ENCODE measurements at places on chromosomes 5 and 9.
A peak's percentile ranks its signal among the peaks of the same experiment; 100 is the strongest.

DNA sequence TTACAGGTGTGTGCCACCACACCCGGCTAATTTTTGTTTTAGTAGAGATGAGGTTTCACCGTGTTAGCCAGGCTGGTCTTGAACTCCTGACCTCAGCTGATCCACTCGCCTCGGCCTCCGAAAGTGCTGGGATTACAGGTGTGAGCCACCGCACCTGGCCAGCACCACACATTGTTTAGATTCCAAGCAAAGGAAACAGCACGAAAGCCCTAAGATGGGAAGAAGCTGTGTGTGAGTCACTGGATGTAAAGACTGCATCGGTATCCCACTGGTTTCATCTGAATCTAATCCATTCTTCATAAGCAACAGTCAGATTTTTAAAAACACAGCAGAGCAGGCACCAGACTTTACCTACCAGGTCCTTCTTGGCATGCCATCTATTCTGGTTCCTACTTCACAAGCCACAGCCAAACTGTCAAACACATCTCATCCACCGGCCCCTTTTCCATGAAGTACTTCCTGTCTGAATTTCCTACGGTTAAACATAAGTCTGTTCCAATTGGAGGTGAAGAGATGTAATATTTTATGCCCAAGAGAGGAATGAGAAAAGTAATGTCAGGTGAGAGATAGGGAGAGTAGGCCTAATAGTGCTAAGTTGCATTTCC lies 17.4 kb downstream of the UBTD2 start:
- no peak for DNase-seq

GRCh38 chr5:68817632-68818031 lies 276.2 kb upstream of the SLC30A5 start:
- no peak for DNase-seq

- no peak for DNase-seq
Observed at GRCh38 chr9:134664446-134664845, 22.8 kb downstream of the COL5A1 start.

GRCh38 chr9:131875828-131876485 lies 136.1 kb upstream of the RAPGEF1 start:
- DNase-seq = no peak

DNA sequence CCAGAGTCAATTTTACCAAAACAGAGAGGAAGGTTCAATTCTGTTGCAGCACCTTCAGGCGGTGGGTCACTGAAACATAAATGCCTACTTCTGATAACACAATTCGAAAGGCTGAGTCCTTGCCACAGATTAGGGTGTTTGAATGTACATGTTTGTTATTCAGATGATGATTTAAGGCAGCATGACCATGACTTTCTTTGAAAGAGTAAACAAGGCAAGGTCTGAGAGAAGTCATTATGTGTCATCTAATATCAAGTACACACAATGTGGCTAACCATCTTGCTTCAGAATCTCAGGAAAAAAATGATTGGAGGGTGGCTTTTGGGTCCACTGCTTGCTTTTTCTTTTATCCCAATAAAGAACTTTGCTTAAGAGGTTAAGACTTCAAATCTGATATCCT lies 457.5 kb downstream of the TAF11L14 start:
- no peak for DNase-seq

- DNase-seq = no peak
Observed at GRCh38 chr5:143435210-143435657, 31.7 kb upstream of the NR3C1 start.

DNA sequence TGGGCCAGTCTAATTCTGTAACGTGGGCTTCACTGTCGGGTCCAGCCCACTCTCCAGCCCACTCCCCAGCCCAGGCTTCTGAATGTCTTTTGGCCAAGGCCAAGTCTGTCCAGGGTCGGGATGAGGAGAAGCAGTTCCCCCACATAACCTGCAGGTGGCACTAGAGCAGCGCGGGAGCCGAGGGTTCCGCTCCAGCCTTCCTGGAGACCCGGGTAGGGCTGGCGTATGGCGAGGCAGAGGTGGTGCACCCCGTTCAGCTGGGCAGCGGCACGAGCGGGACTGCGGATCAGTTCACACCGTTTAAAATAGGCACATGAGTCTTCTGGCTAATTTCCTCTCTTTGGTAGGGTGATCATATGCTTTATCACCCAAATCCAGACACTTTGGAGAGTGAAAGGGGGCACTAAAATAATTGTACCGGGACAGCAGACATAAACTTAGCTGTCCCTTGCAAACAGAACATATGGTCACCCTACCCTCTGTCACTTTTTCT lies 185.9 kb downstream of the MSX2 start:
- peak; percentile 89 for DNase-seq

DNA sequence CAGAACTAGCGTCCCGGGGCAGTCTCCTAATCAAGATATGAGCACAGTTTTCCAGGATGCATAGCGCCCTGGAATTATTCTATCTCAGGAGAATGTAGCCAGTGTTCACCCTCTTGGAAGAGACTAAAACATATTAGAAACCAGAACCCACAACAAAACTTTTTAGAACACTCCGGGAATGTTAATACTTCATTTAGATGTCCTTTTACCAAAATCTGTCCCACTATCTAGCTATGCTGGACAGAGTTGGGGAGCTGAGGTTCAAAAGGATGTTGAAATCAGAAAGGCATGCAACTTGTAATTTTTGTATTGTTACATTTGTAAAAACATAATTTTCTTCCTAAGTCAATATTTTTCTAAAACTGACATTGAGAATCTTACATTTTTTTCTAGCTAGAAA lies 386.5 kb upstream of the RFX3 start:
- no peak for DNase-seq

GRCh38 chr9:37967761-37968080 lies 63.8 kb upstream of the SLC25A51 start:
- DNase-seq = no peak

- no peak for DNase-seq
Observed at GRCh38 chr5:58231041-58231440, 228.8 kb downstream of the PLK2 start.

GRCh38 chr5:74282490-74282889 lies 358.0 kb downstream of the ENC1 start:
- no peak for DNase-seq

GRCh38 chr5:170642776-170643436 lies 139.1 kb downstream of the KCNIP1 start:
- DNase-seq = no peak

GRCh38 chr5:41374631-41375030 lies 135.8 kb downstream of the PLCXD3 start:
- no peak for DNase-seq

GRCh38 chr5:4212071-4212739 lies 616.6 kb downstream of the IRX1 start:
- DNase-seq = no peak

DNA sequence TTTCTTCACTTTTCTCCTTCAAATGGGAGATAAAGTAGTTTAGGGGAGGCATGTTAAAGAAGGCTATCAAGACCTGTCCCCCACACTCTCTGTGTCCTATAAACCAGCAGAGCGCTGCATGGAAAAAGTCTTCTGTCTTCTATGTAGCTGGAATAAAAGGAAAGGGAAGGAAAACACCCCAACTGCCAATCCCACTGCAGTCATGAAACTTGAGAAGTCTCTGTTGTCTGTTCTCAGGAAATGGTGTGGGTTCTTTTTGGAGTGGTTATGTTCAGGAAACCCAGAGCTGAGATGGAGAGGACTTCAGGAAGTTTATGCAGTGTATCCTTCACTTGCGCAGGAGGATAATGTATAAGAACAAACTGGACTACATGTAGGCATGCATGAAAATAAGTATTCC lies 274.3 kb downstream of the GAS1 start:
- DNase-seq = peak; percentile 48

GRCh38 chr9:68522131-68522530 lies 18.6 kb downstream of the TMEM252 start:
- no peak for DNase-seq

DNA sequence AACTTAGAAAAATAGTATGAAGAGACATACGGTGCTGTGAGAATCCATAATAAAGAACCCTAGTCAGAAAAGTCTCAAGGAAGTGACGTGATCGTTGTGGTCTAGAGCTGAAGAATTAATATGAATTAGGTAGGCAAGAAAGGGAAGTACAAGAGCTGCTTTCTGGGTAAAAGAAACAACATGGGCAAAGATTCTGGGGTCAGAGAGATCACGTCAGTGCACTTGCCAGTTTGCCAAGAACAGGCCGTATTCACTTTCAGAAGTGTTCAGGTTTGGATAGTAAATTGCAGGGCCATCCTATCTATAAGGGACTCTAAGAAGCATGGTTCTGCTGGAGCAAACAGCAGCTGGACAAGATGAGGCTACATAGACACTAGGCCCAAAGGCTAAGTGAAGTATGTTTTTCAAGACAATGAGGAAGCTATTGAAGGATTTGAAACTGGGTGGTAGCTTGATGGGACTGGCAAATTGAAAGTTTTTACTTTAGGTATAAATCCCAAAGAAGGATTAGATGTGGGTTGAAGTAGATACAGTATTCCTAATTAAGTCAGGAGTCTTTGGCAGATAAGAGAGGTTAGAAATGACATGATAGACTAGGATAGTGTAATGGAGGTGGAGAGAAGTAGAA lies 4.8 kb upstream of the CHD1 start:
- no peak for DNase-seq

DNA sequence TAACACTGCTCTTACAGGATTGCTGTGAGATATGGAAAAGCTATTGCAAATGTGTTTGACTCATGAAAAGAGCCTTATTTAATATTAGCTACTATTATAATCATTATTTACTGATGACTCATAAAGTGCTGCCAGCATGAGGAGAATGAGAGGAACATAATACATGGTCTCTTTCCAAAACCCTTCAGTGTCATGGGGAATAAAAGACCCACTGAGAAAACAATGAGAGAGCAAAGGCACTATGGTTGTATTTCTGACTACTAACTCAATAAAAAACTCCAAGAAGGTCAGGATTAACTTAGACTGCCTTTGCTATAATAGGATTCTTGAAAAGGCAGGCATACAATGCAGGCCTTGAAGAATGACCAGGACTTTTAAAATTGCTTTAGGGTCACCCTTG lies 633.5 kb downstream of the DTWD2 start:
- no peak for DNase-seq

DNA sequence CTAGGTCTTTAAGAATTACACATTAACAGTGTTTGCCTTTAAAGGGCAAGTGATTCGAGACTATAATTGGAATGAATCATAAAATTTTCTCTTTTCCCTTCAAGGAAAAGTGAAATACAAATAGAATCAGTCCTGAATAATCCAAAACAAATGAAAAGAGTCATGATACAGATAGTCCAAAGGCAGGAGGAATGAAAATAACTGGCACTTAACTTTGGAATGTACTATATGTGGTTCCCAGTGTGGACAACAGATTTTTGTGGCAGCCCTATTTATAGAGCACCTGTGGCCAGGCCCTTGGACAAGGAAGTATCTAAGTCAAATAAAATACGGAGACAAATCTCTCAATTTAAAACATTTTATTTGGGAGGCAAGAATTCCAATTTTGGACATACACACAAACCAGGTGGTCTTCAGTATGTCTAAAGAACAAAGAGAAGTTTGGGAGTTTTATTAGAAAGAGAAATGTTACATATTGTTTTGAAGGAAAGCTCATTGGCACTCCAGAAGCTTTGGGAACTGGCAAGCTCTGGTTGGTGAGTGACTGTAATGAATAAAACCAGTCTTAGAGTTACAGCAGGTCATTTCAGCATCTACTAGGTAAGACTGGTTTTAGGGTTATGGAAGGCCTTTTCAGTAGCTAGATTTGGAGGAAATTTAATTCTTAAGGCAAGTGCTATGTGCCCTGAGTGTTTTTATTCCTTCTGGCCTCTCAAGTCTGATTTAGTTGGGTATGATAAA lies 116.0 kb upstream of the PAM start:
- DNase-seq = no peak

All from SJCRH30 (cell line).